ENCODE measurements at places on chromosomes 3 and 15. TPM values are rescaled to one million over a fixed set of nuclear protein-coding genes. Genes with fewer than 3 reads are reported as not detected.

CCR8 gene
- 0.75 TPM for total RNA-seq

- peaks cover 5% of the 10 kb centered on the region for H3K4me1 ChIP-seq
- no peak overlapping the region for H3K27ac ChIP-seq
- no peaks in the 10 kb centered on the region for H3K27me3 ChIP-seq
- no peak overlapping the region for H3K4me3 ChIP-seq
- no peak for DNase-seq
- no peaks in the 10 kb centered on the region for H3K36me3 ChIP-seq
Observed at GRCh38 chr3:7754653-7755441, 746.8 kb upstream of the LMCD1 start.

DNA sequence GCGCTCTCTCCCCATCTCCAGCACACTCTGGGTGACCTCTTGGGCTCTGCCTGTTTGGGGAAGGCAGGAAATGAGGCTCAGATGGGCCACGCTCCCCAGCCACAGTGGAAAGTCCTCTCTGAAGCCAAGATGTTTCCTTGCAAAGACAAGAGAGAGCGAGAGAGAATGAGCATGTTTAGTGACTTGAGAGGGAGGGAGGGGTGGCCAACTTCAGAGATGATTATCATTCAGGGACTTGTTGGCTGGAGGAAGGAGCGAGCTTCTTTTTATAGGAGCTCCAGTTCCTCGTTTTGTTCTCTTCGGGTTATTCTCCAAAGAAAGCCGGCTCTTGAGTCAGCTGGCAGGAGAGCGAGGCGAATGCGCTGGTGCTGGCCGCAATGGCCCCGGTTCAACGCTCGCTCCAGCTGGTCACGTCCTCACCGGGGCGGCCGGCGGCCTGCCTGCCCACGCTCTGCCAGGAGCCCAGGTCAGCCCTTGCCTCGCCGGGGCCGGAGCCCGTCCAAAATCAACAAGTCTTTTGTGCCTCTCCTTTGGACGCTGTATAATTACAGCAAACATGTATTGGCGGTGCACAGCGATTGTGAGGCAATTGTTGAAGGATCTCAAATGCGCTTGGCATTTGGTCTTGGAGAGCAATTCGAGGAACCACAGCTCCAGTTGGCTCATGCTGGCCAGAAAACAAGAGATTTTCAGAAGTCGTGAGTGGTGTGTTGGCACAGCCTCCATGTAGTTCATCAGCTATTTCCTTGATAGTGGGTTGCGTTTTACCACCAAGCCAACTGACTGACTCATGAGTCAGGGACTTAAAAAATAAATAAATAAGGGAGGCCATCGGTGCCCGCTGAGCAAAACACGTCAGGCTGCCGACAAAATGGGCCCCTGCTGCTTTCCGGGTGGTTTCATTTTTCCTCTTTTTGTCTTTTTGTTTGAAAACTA lies 288.6 kb downstream of the UACA start:
- no peak overlapping the region for H3K4me3 ChIP-seq
- peaks cover 27% of the 10 kb centered on the region for H3K4me1 ChIP-seq
- H3K27ac ChIP-seq = no peak overlapping the region

DNA sequence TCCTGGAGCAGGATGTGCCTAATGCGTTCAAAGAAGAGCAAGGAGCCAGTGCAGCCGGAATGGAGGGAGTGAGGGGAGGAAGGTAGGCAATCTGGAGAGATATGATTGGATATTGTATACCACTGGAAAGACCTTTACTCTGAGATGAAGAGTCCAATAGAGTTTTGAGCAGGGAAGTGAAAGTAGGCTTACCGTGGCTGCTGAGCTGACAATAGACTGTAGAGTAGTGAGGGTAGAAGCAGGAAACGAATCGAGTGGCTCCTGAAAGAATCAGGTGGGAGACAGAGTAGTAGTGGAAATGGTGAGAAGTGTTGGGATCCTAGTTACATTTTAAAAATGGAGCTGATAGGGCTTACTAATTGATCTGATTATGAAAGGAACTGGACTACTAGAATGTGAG lies 51.8 kb upstream of the NUDT16 start:
- no peak overlapping the region for H3K4me3 ChIP-seq
- peaks cover 8% of the 10 kb centered on the region for H3K27me3 ChIP-seq
- DNase-seq = no peak
- no peaks in the 10 kb centered on the region for H3K4me1 ChIP-seq
- no peaks in the 10 kb centered on the region for H3K36me3 ChIP-seq
- no peak overlapping the region for H3K27ac ChIP-seq

SECISBP2L gene
- total RNA-seq = 36.8 TPM

DNA sequence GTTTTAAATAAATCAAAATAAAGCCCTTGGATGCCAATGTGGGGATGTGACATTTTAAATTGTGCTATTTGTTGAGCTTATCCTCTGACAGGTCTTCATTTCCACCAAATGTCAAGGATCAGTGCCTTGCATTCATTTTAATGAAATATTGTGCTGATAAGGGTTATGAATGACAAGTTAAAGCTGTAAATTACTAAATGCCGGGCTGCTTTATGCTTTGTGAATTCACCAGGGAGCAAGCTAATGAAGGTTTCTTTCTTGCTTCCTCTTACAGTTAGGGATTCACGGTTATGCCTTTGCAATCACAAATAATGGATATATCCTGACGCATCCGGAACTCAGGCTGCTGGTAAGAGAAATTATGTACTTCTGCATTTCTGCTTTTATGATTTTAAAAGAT lies 81.7 kb downstream of the LRTM1 start:
- no peaks in the 10 kb centered on the region for H3K4me1 ChIP-seq
- no peaks in the 10 kb centered on the region for H3K36me3 ChIP-seq
- no peak for DNase-seq
- no peak overlapping the region for H3K4me3 ChIP-seq
- H3K27ac ChIP-seq = no peak overlapping the region

NANOGP8 gene
- total RNA-seq = not detected

All from activated CD4-positive, alpha-beta T cell treated with anti-CD3 and anti-CD28 coated beads for 36 hours (primary cell).